Kidney glomerular epithelial cell (primary cell): ENCODE measurements at places on chromosomes 6 and 20.

DNA sequence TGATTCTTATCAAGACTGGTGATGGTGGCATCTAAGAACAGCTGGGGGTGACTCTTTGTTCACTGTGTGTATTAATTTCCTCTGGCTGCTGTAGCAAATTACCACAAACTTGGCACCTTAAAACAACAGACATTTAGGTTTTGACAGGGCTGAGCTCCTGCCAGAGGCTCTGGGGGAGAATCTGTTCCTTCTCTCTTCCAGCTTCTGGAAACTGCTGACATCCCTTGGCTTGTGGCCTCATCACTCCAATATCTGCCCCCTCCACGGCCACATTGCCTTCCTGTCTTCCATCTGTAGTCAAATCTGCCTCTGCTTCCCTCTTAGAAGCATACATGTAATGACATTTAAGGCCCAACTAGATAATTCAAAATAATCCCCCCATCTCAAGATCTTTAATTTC lies 274.9 kb downstream of the PRL start:
- DNase-seq = no peak

DNA sequence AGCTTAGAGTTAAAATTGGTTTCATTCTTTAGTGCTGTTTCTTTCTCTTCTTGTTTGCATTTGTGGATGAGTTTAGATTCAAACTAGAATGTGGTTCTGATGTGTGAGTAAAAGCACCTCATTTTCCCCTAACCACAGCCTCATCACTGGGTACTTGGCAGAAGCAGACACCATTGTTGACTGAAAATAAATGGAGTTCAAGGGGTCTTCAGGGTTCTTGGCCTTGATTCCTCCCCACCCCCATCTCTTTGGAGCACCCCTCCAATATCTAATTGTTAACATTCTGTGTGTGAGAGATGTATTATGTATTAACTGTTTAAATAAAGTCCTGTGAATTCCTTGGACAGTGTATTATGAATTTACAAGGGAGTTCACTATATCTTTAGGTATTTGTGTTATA lies 59.6 kb downstream of the JARID2 start:
- DNase-seq = no peak

GRCh38 chr20:51220293-51220706 lies 197.4 kb upstream of the KCNG1 start:
- DNase-seq = no peak

GRCh38 chr6:89353702-89354392 lies 1.3 kb upstream of the UBE2J1 start:
- no peak for DNase-seq

DNA sequence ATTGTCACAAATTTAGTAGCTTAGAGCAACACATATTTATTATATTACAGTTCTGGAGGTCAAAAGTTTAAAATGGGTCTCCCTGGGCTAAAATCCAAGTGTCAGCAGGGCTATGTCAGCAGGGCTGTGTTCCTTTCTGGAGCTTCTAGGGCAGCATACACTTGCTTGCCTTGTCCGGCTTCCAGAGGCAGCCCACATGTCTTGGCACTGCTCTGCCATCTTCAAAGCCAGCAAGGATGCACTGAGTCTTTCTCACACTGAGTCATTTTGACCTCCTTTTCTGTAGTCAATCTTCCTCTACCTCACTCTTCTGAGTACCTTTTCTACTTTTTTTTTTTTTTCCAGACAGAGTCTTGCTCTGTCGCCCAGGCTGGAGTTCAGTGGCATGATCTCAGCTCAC lies 39.0 kb downstream of the ADGRF4 start:
- no peak for DNase-seq

- no peak for DNase-seq
These were observed 716.4 kb upstream of the MARCKS start for GRCh38 chr6:113140721-113141120.

DNA sequence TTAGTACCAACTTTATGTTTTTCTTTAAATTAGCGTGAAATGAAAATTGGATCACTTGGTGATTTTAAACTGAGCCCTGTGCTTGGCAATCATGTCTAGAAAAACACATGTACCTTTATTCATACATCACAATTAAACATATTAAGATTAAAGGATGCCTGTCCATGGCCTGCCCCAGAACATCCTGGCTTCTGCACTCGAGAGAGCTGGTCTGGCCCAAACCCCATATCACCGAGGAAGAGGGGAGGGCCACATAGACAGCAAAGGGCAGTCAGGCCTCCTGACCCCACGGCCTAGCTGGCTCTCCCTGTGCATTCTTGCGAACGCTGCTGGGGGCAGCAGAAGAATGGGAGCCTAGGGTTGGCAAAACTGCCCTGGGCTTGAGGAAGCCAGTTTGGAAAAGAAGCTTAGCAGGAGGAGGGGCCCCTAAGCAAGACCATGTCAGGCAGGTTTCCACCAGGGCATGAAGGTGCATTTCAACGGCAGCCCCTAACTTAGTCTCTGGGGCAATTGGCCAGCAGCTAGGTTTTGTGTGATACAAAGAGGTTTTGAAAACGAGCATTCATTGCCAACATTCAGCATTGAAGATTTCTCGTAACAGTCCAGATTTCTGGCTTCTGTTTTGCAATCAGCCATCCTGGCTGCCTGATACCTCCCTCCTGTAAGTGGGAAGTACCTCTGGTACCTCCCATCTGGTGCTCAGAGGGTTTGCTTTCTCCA lies 8.6 kb downstream of the BPIFB3 start:
- DNase-seq = no peak
